ENCODE measurements at places on chromosomes 16 and 17. TPM values are rescaled to one million over a fixed set of nuclear protein-coding genes. Genes with fewer than 3 reads are reported as not detected.

Gene ATP2C2
- not detected for total RNA-seq

Gene CHD9NB
- total RNA-seq, result not detected

DNA sequence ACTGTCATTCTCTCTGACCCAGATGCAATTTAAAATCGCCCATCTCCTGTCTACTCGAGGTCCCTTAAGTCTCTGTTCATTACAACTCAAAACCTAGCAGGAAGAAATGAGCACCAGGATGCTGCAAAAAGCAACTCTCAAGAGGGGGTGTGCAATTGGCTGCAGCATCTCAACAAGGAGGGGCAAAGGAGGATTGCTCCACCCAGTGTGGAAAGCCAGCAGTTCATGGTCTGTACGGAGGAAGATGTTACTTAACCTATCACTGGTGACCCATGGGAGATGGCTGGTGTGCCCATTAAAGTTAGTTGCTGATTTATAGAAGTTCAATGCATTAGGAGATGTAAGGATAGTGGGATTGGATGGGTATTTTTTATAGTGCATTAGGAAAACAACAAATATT lies 147.4 kb downstream of the CDK5R1 start:
- H3K27ac ChIP-seq, result no peak overlapping the region
- no peak overlapping the region for H3K4me3 ChIP-seq
- H3K27me3 ChIP-seq, result no peaks in the 10 kb centered on the region
- DNase-seq, result no peak
- no peaks in the 10 kb centered on the region for H3K36me3 ChIP-seq

DNA sequence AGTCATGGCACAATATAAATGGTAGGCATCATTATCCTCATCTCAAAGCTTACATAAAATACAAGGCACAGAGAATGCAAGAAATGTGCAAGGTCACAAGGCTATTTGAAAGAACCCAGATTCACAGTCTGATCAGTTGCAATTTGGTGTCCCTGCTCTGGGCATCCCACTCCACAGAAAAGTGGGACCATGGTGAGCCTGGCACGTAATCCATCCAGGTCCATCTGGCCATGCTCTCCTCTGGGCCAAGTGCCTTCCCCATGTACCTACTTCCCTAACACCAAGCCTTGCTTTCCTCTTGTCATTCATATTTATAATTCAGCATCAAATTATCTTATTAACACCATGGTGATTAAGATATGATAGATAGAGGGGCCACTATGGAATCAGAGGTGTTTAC lies 390.0 kb downstream of the CDH11 start:
- H3K27me3 ChIP-seq, result no peaks in the 10 kb centered on the region
- no peak overlapping the region for H3K27ac ChIP-seq
- DNase-seq, result no peak
- H3K36me3 ChIP-seq, result no peaks in the 10 kb centered on the region
- no peaks in the 10 kb centered on the region for H3K4me1 ChIP-seq

DNA sequence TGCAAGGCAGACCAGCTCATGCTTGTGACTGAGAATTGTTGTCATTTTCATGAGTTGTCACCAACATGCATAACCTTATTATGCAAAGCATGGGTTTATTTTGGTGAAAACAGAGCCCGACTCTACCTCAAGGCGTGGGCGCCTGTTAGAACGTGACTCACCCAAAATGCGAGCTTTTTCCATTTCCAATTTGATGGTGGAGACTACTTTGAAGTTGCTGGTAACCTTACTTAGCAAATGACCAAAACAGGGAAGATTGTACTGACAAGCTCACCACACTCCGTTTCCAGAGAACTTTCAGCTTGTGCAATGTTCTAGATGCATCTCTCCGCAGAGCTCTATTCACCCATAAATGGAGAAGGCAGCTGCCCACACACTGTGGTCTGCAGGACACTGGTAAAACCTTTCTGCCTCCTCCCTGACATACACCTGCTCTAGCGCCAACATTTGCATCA lies 284.5 kb downstream of the MAF start:
- no peaks in the 10 kb centered on the region for H3K36me3 ChIP-seq
- H3K4me3 ChIP-seq, result no peak overlapping the region
- H3K27ac ChIP-seq, result no peak overlapping the region

GRCh38 chr16:72963533-72964315 lies 84.2 kb downstream of the ZFHX3 start:
- H3K4me3 ChIP-seq, result no peak overlapping the region
- H3K36me3 ChIP-seq, result no peaks in the 10 kb centered on the region
- H3K4me1 ChIP-seq, result no peaks in the 10 kb centered on the region
- H3K27me3 ChIP-seq, result no peaks in the 10 kb centered on the region

DNA sequence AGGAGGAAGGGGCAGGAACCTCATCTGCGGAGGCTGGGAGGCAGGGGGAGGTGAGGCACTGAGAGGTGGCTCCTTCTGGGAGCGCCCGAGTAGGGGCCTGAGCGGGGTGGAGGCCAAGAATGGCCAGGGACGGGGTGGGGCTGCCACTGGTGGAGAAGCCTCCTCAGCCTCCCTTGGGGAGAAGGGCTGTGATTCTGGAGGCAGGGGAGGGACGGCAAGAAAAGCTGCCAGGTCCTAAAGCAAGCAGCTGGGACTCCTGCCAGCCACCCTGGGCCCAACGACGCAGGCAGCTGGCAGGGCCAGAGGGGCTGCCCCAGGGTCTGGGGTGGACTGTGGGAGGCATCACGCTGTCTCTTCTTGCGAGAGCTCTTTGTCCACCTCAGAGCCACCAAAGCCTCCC lies 12.7 kb upstream of the MLKL start:
- no peaks in the 10 kb centered on the region for H3K4me1 ChIP-seq
- DNase-seq, result no peak
- no peak overlapping the region for H3K27ac ChIP-seq
